ENCODE measurements at places on chromosomes 11 and 22.

DNA sequence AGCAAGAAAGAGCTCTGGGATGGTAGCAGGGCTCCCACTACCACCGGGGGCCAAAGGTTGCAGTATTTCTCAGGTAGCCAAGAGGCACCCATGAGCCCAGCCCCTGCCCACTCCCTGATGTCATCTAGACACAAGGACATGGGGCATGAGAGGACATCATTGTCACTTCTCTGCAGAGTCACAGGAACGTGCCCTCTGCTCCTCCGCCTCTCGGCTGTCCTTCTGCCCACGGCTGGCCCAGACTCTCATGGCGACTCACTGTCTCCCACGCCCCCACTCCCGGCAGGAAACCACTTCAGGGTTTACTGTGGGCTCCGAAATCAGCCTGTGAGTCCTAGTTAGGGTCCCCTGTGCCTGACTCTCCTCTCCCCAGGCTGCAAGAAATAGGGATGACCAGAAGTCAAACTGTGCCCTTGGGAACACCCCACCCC lies 1.8 kb upstream of the GAL start:
- DNase-seq, result no peak

DNA sequence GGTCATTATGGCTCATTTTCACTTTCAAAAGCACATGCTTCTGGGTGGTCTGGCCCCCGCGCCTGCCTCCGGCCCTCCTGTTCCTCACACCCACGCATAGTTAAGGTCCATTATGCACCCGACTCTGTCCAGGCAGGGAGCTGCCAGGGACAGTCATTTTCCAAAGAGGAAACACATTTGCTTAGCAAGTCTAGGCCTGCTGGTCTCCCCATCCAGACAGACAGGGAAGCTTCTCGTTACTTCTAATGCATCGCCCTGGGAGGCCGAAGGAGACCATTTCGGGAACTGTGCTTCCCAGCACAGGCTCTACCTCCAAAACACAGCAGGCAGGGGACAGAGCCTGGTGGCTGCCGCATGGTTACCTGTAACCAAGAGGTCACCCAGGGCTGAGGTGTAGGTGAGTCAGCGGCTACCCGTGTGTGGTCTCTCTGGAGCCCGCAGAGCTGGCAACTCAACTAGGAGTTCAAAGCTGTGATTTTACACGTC lies 87.1 kb upstream of the SHANK2 start:
- no peak for DNase-seq

DNA sequence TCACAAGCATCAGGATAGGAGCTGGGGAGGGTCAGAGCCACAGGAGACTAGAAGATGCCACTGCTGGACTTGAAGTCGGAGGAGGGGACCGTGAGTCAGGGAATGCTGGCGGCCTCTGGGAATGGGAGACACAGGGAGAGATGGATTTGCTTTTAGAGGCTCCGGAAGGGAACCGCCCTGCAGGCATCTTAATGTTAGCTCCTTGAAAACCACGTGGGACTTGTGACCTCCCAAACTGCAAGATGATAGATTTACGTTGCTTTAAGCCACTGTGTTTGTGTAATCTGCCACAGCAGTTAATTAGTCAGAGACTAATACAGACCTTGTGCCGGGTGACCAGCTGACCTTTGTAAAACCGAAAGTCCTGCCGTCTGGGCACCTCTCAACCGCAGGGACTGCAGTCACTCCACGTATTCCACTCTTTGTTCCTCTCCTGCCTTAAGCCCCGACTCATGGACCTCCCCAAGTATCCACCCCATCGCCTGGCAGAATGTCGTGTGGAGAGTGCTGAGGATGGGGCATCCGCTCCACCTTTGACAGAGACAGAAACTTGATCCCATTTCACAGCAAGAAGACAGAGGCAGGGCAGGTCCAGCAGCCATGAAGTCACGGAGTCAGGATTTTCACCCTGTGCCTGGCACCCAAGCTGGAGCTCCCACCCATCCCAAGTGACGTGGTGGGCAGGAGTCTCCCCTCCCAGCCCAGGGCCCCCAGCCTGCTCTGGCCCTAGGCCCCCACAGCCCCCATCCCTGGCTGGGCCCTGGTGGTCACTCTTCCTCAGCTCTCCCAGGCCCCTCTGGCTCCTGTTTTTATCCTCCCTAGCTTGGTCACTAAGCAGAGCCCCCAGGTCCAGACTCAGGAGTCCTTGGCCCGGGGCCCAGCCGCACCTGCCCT lies 19.4 kb upstream of the CTSD start:
- DNase-seq, result peak; percentile 88

- peak; percentile 94 for DNase-seq
Measured at GRCh38 chr11:12625438-12626071, 48.7 kb upstream of the TEAD1 start.

GRCh38 chr11:105719073-105719822 lies 109.4 kb downstream of the GRIA4 start:
- no peak for DNase-seq

DNA sequence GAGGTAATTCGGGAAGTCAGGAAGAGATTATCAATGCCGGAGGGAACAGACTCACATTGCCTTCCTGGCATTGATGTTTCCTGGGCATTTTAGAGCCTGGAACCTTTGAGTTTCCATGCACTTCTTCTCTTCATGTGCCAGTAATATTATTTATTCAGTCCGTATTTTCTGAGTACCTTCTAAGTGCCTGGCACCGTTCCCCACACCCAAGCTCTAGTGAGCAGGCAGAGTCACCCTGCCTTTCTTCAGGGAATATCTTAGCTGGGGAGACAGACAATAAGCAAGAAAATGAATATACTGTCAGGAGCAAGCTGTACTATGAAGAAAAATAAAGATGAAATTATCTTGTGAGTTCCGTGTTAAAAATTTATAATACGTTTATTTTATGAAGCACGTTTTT lies 136.2 kb upstream of the SEZ6L start:
- no peak for DNase-seq

- DNase-seq, result no peak
Measured at GRCh38 chr11:62139526-62140303, 15.9 kb downstream of the INCENP start.

- no peak for DNase-seq
Measured at GRCh38 chr11:66848671-66849500, 5.6 kb downstream of the RCE1 start.

- DNase-seq, result no peak
Measured at GRCh38 chr11:34789196-34789834, 126.9 kb downstream of the APIP start.

DNA sequence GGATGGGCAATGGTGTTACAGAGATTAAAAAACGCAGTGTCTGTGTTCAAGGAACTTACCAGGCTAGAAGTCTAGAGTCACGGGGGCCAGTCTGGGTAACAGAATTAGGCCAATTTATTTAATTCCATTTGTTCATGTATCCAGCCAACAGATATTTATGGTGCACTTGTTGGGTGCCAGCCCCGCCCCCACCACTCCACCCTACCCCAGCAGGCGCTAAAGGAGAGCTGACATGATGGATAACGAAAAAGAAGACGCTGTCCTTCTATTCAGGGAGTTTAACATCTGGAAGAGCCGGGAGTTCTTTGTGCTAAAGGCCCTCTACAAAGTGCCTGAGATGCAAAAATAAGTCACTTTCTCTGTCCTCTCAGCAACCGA lies 1.1 kb upstream of the BMAL1 start:
- DNase-seq, result no peak

- DNase-seq, result peak; percentile 22
Measured at GRCh38 chr11:43933608-43934551, 8.6 kb upstream of the C11orf96 start.

- DNase-seq, result no peak
Measured at GRCh38 chr11:15150507-15150906, 35.8 kb downstream of the INSC start.

- peak; percentile 31 for DNase-seq
Measured at GRCh38 chr11:80163011-80163410, 722.2 kb upstream of the TENM4 start.

Measured in fibroblast of villous mesenchyme (primary cell).